ENCODE measurements at places on chromosomes 13 and 19.

DNA sequence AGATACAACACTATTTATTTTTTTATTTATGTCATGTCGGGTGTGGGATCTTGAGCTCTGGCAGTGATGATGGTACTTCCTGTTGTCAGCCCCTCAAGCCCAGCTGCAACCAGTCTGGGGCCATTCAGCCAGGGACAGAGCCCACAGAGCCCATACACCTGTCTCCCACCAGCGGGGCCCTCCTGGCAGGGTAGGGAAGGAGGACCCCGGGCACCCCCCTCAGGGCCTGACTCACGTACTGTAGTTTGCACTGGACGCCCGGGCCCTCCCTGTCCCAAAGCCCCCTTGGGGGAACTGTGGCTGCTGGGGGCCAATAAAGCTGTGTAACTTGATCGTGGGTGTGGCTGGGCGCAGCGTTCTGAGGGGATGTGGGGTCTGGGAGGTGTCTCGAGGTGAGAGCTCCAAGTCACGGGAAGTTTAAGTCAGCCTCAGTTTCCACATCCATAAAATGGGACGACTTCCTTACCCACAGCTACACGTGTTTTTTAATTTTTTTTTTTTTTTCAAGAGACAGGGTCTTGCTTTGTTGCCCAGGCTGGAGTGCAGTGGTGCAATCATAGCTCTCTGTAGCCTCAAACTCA is 9.5 kb downstream of the ATG4D start:
- no peak for DNase-seq

DNA sequence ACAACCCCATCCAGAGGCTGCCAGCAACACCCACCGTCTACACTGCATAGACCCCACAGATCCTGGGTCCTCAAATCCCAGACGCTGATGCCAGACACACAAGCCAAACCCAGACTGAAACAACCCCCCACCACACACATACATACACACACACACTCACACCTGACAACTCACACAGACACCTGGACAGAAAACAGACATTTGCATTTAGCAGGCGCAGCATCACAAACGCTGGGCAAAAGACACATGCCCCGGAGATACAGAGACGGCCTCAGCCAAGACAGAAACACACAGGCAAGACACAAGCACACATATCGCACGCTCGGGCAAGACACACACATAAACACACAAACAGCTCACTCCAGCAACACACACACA is 1.3 kb downstream of the BBC3 start:
- no peak for DNase-seq

- no peak for DNase-seq
Measured at GRCh38 chr19:28642787-28643683, 569.9 kb downstream of the UQCRFS1 start.

GRCh38 chr13:47893527-47893926 is 107.5 kb downstream of the SUCLA2 start:
- DNase-seq: no peak

DNA sequence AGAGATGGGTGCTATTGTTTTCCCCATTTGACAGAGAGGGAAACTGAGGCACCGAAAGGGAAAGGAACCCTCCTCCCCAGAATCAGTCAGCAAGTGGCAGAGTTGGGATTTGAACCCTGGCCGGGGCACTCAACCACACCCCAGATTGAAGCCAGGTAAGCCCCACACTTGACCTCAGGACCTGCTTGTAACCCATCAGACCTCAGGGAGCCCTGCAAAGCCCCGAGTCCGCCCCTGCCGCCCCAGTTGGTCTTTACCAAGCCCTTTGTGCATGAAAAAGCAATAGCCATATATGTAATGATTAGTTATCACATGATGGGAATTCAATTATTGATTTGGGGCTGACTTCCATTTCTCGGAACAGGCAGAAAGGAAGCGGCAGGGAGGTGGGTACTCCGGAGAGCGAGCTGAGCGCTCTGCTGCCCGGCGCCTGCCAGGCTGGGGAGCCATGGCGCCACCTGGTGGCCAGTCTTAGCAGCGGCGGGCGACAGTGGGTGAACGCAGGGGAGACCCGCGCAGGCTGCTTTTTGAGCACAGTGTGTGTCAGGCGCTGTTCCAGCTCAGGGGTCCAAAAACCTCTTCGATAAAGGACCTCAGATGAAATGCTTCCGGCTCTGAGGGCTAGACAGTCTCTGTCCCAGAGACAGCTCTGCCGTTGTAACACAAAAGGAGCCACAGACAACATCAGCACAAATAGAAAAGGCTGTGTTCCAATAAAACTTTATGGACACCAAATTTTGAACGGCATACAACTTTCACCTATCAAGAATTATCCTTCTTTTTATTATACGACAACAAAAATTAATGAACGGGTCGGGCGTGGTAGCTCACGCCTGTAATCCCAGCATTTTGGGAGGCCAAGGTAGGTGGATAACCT is 82.9 kb upstream of the CACNA1A start:
- DNase-seq: peak; percentile 57

DNA sequence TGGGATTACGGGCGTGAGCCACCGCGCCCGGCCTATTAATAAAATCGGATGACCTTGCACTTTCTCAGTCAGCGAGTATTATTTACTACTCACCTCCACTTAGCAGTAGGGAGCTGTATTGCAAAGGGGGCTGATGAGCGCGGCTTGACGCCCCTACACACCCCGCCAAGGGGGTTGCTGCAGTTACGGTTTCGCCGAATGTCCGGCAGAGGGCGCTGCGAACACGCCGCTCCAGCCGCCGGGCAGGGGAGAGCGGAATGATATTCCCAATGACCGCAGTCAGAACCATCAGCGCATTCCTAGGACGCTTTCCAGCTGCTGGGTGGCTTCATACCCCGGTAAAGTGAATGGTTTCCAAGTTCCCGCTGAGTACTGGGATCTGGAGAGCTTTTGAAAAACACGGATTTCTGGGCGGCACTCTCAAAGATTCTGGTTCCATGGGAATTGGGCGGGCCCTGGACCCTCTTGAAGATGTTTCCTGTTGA is 30.0 kb upstream of the TPT1 start:
- no peak for DNase-seq

DNA sequence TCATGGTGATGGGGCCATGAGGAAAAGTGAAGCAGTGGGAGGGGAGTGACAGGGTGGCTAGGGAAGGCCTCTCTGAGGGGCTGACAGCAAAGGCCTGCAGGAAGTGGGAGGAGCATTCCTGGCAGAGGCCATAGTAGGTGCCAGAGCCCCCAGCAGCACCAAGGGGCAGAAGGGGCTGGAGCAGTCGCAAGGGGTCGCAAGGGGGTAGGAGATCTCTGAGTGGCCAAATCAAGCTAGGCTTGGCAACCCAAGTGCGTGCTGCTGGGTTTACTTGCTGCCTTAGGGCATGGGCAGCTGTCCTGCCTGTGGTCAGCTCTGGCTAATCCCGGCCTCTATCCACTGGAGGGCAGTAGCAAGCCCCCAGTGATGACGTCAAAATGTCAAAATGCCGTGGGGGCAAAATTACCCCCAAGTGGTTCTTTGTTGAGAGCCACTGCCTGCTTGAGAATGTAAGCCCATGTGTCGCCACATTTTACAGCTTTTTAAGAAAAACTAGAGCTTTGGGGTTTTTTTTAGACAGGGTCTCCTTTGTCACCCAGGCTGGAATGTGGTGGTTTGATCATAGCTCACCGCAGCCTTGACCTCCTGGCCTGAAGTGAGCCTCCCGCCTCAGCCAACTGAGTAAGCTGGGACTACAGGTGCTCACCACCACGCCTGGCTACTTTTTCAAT is 11.8 kb downstream of the CCDC97 start:
- no peak for DNase-seq

DNA sequence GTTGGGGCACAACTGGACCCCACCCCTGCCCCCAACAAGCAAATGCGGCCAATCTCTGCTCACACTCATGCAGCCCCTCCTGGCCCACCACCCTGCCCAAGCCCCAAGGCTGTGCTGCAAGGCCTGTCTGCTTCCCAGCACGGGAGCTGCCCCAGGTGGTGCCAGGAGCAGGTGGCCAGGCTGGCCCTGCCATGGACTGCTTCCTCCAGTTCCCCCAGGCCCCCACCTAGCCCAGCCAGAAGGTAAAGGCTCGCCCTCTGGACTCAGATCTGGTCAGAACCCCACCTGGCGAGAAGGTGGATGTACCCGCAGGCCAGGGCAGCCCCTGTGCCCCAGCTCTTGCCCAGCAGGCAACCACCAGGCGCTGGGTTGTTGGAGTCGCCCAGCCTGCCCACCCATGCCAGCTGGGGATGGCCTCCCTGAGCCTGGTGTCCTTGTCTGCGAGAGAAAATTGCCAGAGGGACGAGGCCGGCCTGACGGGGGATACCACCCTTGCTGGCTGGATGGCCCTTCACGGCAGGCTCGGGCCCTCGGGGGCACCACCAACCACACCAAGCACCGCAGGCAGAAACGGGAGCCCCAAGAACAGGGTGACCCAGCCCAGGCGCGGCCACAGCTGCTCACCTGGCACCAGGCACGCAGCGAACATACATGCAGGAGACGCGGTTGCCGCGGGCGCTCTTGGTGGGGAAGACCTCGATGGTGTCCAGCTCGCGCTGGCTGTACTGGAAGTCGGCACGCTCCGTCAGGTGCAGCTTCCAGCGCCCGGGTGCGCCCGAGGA is 4.5 kb downstream of the ABHD17A start:
- DNase-seq: no peak

DNA sequence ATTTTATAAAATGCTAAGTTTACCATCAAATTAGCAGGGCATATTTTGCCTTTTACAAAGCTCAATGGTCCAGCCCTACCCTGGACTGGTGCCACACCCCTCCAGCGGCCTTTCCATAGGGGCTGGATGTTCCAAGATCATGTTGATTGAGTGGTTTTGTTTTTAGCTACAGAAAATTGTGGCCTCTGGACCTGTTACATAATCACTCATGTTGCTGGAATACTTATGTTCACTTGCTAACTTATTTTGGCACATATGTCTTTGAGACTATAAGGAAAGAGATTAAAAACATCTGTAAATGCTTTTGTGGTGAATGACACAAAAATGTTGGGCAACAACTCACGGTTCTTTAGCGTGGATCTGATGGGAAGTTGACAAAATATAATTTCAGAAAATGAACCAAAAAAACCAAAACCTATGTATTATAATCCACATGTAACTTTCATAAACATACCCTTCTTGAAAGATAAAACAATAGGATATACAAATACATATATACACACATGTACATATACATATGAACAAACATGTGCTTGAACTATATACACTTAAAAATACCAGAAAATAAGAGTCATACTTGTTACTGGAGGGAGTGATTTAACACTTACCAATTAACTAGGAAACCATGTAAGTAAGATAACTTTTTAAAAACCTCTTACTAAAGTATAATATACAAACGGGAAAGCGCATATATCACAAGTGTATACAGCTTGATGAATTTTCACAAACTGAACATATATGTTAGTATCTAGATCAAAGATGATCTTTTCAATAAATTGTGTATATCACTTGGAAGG is 46.6 kb upstream of the SLC15A1 start:
- DNase-seq: no peak

DNA sequence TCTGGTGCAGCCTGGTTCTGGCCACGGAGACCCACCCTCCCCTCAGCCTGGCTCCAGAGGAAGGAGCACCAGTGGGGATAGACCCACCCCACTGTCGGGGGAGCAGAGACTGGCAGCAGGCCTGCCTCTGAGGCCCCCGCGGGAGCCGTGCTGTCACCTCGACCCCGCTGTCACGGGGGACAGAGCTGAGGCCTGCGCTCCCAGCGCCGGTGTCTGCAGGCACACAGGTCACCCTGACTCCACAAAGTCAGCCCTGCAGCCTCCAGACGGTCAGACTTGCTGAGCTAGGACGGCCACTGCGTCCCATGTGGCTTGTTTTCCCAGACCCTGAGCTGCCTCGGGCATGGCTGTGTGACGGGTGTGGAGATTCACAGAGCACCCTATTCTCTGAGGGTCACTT is 32.3 kb downstream of the GNG7 start:
- no peak for DNase-seq
